ENCODE measurements at places on chromosomes 11 and 22.

GRCh38 chr22:22327723-22328122 lies 83.1 kb downstream of the VPREB1 start:
- no peak for DNase-seq

DNA sequence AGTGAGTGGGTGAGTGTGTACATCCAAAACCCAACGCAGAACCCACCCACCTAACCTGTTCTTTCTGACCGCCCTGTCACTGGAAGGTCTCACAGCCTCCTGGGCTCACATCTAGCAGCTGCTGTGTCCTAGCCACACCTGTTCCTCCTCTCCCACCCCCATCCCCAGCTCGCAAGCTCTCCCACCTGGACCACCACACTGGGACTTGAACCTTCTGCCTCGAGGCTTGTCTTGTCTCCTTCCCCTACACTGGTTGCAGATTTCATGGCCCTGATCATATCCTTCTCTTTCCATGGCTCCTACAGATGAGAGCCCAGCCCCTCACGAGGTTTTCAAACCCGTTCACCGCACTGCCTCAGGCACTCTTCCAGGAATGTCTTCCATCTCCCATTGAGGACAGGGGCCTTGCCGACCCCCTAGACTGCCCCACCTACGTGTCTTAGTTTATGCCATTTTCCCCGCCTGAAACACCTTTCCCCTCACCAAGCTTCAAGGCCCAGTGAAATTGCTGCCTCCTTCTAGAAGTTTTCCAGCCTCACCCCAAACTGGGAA lies 6.7 kb downstream of the IFITM10 start:
- DNase-seq: no peak

DNA sequence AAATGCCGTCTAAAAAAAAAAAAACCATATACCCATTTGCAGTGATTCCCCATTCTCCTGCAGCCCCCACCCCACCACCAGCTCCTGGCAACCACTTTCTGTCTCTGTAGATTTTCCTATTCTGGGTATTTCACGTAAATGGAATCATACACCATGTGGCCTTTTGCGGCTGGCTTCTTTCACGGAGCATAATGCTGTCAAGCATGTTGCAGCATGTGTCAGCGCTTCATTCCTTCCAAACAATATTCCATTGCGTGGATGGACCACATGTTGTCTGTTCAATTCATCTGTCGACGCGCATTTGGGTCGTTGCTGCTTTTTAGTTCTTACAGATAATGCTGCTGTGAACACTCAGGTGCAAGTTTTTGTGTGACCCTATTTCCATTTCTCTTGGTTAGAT lies 14.8 kb upstream of the EMID1 start:
- no peak for DNase-seq

GRCh38 chr11:14656536-14657457 lies 13.2 kb downstream of the PDE3B start:
- DNase-seq: no peak

- no peak for DNase-seq
Observed at GRCh38 chr11:69566001-69566400, 75.0 kb upstream of the CCND1 start.

- DNase-seq: no peak
Observed at GRCh38 chr11:17547932-17548331, 873 bp downstream of the OTOG start.

- no peak for DNase-seq
Observed at GRCh38 chr11:59283825-59284772, 71.4 kb upstream of the MPEG1 start.

DNA sequence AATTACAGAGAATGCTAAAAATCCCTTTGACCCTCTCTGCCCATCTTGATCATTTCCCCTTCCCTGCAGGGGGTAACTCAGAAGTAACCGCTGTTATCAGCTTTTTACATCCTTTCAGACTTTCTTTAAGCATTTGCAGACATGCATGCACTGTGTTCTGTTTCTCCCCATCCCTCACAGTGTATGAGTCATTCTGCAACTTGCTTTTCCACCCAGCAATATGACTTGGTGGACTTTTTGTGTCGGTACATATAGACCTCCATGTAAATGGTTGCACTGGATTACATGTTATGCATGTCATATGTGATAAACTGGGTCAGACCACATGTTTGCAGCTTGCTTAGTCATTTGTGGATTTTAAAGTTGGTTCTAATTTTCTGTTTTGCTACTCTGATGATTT lies 87.7 kb upstream of the NECTIN1 start:
- no peak for DNase-seq

- DNase-seq: no peak
Observed at GRCh38 chr11:30825723-30826122, 239.6 kb upstream of the MPPED2 start.

DNA sequence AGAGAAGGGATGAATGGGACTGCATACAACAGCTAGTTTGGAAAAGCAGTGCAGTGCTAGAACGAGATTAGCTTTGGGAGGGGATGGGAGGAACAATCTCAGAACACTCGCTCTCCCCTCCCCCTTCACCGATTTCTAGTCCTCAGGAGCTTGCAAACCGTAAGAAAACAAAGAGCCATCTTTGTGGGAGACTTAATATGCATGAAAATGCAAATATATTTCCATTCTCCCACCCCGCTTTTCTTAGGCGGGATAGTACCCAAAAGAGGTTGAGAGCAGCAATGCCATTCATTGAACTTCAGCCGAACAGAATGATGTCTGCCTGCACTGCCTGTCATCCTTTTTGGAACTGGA lies 1.1 kb downstream of the SPINDOC start:
- no peak for DNase-seq

DNA sequence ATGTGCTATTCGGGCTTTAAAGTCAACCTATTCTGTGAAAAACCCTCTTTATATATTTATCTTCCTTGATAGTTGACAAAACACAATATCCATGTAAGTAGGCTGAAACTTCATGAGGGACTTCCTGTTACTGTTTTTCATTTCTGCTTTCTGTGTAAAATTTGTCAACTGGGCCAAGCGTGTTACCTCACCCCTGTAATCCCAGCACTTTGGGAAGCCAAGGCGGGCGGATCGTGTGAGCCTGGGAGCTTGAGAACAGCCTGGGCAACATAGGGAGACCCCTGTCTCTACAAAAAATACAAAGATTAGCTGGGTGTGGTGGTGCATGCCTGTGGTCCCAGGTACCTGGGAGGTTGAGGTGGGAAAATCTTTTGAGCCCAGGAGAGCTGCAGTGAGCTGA lies 66.5 kb upstream of the SLC25A18 start:
- no peak for DNase-seq

GRCh38 chr11:87366346-87366745 lies 328.6 kb downstream of the TMEM135 start:
- no peak for DNase-seq

GRCh38 chr11:121418625-121419114 lies 33.4 kb upstream of the SORL1 start:
- DNase-seq: no peak

DNA sequence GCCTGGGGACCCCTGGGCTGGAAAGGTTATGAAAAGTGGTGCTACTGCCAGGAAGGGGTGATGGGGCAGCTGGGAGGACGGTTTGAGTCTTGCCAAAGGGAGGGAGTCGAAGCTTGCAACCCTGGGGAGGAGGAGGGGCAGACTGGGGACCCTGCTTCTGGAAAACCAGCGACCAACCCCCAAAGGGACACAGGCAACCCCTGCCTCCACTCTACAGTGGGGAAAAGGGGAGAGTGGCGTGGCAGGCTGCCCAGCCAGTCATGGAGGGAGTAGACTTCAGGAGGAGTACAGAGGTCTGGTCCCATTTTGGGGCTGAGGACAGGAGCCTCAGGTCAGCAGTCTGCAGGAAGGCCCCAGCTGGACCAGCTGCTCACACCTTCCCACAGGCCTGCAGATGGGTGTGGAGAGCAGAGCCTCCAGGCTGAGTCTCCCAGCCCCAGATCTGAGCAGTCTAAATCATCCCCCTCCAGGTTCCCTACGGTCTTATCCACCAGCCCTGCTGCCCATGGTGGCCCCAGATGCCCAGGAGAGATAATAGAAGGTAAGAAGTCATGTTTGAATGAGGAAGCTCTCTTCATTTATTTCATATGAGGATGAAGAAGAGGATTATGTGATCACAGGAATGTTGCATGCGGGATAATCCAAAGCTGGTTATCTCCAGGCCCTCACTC lies 3.3 kb downstream of the DDT start:
- DNase-seq: no peak

DNA sequence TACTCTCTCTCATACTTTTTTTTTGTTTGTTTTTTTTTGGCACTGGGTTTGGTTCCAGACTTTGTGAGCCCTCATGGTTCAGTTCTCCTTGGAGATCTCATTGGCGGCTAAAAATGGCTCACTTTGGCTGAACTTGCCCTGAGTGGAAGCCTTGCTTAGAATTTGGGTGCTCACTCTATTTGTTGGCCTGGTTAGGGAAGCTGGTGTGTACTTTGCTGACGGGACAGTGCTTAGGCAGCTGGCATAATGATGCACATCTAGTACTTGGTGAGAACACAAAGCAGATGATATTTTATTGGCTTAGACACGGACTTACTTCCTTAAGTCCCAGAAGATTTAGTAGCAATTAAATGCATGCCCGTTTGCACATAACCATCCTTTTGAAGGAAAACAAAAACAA lies 66.5 kb upstream of the GRAMD1B start:
- no peak for DNase-seq

DNA sequence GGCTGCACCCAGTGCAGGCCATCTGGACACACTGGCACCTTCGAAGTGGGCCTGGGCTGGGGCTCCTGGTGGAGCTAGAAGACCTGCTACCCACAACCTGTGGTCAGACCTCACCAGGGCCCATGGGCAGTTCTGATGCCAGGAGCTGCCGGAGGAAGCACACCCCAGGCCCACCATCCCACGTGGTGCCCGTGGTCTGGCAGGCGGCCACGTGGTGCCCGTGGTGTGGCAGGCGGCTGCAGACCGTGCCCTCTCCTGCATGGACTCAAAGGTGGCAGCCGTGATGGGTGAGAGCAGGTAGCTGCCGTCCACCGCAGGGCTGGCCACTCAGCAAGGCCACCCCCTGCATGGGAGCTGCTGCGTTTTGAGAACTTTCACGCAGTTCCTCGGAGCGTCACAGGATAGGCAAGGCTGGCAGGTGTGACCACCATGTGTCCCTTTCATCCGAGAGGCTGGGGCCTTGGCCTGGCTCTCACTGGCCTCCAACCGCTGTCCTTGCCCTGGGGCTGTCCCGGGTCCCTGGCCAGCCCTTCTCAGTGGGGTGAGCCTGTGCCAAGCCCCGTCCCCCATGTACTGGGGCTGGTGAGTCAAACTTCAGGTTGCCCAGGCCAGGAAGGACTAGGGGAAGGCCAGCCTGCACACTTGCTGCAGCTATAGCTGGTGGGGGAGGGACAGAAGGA lies 3.9 kb upstream of the IL17REL start:
- no peak for DNase-seq

DNA sequence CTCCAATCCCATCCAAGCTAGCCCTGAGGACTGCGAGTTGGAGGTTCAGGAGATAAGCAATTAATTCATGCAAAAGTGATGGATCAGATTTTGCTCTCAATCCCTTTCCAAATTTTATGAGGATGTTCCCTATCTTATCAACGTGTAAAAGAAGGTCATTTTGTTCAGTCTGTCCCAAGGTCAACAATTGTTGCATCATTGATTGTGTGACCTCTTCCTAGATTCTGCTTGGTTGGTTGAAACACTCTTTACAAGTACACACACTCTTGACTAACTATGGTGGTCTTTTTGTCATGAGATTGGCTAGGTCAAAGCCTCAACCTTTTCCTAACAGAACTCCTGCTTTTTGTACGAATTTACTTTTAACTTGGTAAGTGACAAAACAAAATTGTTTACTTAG lies 41.7 kb downstream of the COMMD9 start:
- no peak for DNase-seq

- DNase-seq: no peak
Observed at GRCh38 chr11:15918212-15918611, 438.1 kb downstream of the SOX6 start.

DNA sequence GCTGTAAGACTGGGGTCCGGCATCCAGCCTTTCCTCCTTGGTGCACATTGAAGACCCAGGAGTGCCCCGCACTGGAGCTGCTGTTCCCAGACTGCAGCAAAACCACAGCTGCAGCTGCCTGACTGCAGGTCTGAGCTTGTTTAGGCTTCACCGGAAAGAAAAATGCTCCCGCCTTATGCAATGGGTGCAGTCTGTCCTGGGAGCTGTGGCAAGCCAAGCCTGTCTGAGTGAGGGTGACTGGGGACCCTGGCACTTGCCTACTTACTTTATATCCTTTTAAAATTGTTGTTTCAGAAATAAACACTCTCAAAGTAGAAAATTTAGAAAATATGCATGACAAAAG lies 23.3 kb upstream of the CD44 start:
- DNase-seq: no peak

DNA sequence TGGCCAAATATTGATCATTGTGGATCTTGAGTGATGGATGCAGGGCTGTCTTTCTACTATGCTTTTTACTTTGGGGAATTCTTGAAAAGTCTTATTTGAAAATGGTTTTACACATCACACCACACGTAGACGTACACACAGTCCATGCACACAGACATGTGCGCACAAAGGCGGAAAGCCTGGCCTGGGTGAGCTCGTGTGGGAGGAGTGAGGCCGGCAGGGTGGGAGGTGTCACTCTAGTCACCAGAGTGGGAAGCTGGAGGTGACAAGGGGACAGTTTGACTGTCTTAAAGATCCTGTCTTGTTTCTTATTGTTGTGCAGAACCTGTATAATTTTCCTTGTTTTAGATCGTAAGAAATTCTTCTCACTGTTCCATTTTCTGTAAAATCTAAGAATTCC lies 326.9 kb downstream of the TBC1D22A start:
- DNase-seq: no peak

Data from GM06990 (cell line).